ENCODE measurements at places on chromosomes 2 and 18. TPM values are rescaled to one million over a fixed set of nuclear protein-coding genes. Genes with fewer than 3 reads are reported as not detected.

STON1 gene
- total RNA-seq: 9.6 TPM

IL18R1 gene
- total RNA-seq: 0.49 TPM

CYP26B1 gene
- 4.9 TPM for total RNA-seq

REG3A gene
- total RNA-seq: not detected

FHOD3 gene
- total RNA-seq: 9.9 TPM

GRHL1 gene
- 0.31 TPM for total RNA-seq

ZNF804A gene
- not detected for total RNA-seq

MYCN gene
- total RNA-seq: 0.17 TPM

GRCh38 chr2:239058766-239059165 lies 210.9 kb downstream of the TWIST2 start:
- no peak for DNase-seq

GRCh38 chr2:196558497-196558896 lies 81.0 kb upstream of the CCDC150 start:
- no peak for DNase-seq

DNA sequence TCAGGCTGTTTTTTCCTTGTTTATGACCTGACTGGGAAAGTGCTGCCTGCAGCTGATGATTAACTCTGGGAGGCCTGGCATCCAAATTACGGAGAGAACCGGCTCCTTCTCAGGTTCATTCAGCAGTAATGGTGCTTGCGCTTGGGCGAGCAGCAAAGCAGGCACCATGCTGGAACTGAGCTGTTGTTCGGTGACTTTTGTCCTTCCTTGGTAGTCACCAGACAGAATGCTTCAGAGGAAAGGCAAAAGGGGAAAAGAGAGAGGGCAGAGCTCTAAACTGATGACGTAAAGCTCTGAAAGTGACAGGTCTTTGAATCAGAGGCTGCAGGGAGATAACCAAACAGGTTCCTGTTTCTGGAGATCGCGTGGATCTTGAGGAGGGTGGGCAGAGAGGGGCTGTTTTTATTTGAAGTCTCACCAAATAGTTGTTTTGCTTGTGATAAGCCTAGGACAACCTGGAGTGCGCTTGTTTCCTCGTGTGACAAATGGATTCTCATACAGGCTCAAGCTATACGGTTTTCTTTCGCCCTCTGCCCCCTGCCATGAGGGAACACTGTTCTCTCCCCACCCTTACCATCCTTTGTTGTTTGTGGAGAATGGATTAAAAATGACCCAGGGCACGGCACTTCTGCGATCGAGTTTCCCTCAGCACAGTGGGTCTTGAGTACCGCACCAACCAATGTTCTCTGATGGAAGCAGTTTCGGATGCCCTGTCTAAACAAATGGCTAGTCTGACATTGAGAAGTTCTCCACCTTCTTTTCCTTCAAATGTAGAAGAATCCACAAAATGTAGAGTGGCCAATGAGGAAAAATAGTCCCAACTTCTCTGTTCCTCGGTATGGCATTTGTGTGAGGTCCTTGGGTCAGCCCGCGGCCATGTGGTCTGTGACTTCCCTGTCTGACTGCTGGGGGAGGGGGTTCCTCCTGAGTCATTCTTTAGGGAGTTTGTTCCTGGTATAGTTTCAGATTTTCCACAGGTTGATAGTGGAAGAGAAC lies 1.3 kb downstream of the RASGRP3 start:
- no peak for DNase-seq

GRCh38 chr2:241775223-241776177 lies 1.1 kb upstream of the GAL3ST2 start:
- peak; percentile 85 for DNase-seq

DNA sequence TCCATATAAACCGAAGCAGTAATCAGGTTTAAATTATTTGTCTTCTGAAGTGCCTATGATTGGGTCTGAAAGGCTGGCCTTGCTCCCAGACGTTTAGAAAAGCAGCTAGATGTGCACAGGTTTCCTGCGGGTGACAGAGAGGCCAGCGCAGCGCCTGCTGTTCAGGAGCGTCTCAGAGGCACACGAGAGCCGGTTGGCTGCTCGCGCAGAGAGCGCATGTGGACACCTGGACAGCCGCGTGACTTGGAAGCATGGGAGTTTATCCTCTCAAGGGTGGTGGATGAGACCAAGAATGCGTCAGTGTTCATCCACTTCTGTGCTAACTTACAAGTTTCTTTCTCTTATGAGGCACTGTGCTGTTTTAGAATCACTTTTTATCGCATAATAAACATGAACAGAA lies 303.7 kb downstream of the PTGR3 start:
- no peak for DNase-seq

DNA sequence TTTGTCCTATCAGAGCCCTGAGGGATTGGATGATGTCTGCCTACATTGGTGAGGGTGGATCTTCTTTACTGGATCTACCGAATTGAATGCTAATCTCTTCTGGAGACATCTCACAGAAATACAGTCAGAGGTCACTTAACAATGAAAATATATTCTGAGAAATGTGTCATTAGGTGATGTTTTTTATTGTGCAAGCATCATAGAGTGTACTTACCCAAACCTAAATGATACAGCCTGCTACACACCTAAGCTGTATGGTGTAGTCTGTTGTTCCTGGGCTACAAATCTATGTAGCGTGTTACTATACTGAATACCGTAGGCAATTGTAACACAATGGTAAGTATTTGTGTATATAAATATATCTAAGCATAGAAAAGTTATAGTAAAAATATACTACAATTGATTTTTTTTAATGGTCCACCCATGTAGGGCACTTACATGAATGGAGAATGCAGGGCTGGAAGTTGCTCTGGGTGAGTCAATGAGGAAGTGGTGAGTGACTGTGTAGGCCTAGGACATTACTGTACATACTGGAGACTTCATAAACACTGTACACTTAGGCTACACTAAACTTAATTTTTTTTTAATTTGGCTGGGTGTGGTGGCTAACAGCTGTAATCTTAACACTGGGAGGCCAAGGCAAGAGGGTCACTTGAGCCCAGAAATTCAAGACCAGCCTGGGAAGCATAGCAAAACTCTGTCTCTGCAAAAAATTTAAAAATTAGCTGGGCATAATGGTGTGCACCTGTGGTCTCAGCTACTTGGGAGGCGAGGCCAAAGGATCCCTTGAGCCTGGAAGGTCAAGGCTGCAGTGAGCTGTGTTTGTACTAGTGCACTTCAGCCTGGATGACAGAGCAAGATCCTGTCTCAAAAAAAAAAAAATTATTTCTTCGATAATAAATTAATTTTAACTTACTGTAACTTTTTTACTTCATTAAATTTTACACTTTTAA lies 226.3 kb upstream of the UBE2E3 start:
- DNase-seq: no peak

GRCh38 chr2:223055836-223056235 lies 3.8 kb downstream of the KCNE4 start:
- DNase-seq: no peak

DNA sequence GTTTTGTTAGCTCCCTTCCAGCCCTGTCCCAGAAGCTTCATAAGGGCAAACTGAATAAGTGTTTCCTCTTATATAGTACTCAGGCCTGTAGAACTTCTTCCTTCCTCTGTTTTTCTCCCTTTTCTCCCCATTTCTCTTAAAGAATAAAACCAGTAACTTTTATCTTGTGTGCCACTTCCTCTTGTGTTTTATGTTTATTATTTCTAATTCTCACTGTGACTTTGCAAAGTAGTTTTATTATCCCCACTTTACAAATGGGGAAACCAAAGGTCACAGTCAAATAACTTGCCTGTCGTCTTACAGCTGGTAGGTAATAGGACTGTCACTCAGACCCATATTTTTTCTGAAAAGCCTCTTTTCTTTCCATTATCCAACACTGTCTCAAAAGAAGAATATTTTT lies 42.4 kb downstream of the RBBP8 start:
- no peak for DNase-seq

GRCh38 chr2:195382186-195382585 lies 274.8 kb upstream of the SLC39A10 start:
- no peak for DNase-seq

- DNase-seq: no peak
These were observed 583.4 kb downstream of the ZEB2 start for GRCh38 chr2:143936538-143936847.

GRCh38 chr2:72932045-72932740 lies 14.9 kb downstream of the EMX1 start:
- DNase-seq: no peak

- DNase-seq: no peak
These were observed 68.9 kb downstream of the PLCL1 start for GRCh38 chr2:197873293-197873701.

- DNase-seq: no peak
These were observed 655 bp downstream of the NOSTRIN start for GRCh38 chr2:168802859-168803725.

DNA sequence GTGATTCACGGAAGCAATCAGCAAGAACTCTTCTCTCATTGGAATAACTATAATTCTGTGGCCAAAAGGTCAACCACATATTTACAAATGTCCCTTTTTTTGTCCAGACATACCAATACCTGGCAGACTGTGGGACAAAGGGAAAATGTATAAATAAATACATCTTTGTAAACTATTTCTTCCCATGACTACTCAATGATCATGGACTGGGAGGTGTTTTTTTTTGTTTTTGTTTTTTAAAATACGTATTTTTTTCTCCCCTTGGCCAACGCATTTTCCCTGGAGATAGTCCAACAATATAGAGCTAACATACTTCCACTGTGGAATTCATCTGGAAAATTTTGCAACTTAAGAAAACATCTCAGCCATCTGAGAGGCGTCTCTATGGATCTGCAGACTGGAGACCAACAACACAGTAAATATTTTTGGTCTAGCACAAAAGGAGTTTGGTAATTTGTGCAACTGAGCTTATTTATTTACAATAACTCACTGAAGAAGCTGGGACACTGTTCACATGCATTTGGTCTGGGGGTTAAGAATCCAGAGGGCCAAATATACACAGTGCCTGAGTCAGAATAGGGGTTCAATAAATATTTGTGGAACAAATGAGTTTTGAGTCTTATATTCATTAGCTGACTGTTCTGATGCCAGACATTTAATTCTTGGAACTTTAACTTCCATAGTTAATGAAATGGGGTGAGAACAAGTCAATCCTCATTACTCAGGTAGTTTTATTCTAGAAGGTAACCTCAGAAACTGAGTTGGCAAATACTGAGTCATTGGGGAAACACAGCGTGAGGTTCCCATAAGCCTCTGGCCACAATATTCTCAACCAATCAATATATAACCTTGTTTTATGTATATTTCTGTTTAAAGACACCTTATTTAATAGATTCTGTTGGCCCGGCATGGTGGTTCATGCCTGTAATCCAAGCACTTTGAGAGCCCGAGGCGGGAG lies 36.2 kb downstream of the CCBE1 start:
- no peak for DNase-seq

GRCh38 chr2:64143169-64144056 lies 807 bp downstream of the PELI1 start:
- DNase-seq: no peak

DNA sequence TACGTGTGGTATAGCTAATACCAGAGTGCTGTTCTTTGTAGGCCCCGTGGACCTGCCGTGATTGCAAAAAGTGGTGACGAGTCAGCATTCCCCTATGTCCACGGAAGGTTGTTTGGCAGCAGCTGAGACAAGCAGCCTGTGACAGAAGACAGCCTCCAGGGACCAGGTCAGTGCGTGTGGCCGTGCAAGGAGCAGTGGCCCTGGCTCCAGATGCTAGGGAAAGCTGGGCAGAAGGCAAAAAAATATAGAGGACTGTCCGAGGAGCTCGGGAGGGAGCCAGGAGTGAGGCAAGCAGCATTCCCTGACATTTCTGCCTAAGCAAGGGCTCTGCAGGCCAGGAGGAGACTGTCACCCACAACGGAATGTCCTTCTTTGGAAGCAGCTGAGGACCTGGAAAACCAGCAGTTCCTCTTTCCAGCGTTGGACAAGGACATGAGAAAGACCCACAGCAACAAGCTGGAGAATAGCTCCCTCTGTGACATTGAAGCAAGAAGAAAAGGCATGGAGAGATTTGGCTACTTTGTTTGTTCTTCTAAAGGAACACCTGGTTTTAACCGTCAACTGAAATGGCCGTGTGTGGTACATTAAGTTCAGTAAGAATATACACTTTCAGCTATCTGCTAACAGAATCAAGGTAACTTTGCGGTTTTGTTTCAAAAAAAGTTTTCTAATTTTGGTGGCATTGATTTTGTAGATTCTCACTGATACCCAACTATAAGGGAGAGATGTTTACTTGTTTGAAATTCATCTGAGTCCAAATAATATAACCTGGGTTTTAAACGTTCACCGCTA lies 58.3 kb downstream of the NPAS2 start:
- DNase-seq: no peak

- peak; percentile 79 for DNase-seq
These were observed 186.0 kb upstream of the HDAC4 start for GRCh38 chr2:239586651-239587310.

DNA sequence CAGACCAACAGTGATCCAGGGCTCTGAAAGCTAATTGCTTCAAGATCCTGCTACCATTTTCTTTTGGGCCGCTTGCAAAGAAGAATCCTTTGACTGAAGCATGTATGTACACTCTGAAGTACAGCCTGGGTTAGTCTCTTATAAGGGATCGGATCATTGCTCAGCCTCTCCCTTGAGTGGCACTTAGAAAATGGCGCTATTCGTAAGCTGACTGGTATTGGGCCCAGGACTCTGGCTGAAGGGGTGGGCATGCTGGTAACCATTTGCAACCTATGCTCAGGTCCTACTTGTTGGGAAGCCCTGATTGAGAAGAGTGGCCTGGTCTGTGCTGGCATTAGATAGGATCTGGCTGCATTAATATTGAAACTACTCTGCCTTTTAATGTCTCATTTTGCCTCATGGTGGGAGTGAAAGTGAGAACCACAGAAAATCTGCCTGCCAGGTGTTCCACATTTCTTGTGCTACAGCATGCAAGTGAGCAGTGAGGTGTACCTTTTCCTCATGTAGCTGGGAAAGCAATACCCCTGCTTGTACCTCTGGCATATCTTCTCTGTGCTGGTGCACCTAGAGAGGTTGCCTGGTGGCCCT lies 661 bp upstream of the MGAT5 start:
- no peak for DNase-seq

DNA sequence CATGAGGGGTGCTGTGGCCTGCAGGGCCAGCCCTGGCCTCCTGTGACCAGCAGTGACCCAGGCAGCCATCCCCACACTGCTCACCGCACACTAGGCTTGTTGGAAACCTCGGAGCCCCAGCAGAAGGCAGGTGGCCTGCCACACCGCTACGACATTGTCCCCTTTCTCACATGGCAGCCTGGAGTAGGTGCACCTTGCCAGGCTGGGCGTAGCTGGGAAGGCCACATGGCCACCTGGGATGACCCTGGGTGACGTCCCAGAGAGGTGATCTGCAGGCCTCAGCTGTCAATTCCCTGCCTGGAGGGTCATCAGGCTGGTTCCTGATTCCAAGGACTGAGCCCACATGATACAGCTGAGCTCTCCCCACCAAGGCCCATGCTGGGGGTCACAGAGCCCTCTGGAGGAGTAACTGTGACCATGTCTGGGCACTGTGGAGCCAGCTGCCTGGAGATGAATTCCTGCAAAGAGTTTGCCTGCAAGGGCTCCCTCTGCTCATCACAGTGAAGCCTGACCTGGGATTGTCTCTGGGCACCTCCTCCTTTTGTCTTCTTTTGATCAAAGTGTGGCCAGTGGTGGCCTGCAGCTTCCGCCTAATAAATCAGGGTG lies 119.6 kb upstream of the OTOS start:
- DNase-seq: no peak
